ENCODE measurements at places on chromosomes 6 and 20. TPM values are rescaled to one million over a fixed set of nuclear protein-coding genes. Genes with fewer than 3 reads are reported as not detected.

DNA sequence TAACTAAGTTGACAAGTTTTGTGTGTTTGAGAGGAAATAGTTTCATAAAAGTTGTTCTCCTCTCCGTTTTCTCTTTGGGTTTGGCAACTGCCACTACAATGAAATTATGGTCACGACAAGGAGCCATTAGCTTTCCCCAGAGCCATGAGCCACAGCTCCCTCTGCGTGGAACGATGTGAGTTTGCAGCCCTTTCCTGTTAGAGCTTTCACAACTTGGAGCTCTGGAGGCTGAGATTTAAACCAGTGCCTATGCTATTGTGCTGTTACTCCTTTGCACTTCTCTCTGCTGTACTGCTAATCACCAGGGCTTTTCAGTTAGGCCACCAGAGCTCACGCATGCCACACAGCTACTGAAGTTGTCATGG is 29.3 kb upstream of the TXNDC5 start:
- H3K36me3 ChIP-seq = no peaks in the 10 kb centered on the region
- no peaks in the 10 kb centered on the region for H3K27me3 ChIP-seq
- H3K4me1 ChIP-seq = no peaks in the 10 kb centered on the region
- H3K4me3 ChIP-seq = no peak overlapping the region
- no peak for DNase-seq

DNA sequence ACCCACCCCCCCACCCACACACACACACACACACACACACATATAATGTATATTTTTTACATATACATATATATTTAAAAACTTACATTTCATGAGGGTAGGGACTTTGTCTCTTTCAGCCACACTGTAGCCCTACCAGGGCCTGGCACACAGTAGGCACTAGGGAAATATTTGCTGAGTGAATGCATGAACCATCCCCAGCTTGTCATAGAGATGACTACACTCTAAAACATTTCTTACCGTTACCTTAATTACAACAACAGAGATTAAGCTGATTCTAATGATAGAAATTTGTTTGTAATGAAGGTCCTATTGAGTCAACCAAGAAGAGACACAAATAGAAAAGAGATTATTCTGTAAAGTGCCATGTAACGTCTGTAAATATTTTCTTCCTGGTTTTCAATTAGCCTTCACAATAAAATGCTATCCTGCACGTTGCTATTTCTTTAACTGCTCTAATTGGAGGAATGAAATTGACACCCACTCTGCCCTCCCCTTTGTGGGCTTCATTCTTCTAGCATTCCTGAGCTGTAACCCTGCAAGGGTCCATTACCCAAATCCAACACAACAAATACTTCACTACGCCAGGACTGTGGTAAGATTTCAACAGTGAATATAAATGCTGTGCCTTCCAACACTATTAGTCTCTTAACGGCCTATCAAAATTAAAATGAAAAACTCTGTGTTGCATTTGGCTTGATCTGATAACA is 30.8 kb downstream of the SIM1 start:
- H3K27me3 ChIP-seq = peaks cover 57% of the 10 kb centered on the region
- no peak for DNase-seq
- no peak overlapping the region for H3K27ac ChIP-seq

The LY6G6F gene
- total RNA-seq = not detected

The CFB gene
- 316 TPM for total RNA-seq

Data from stomach (tissue), 19 donors.